Type B pancreatic cell (in vitro differentiated cells): ENCODE measurements at places on chromosomes 12 and 14.
A peak's percentile ranks its signal among the peaks of the same experiment; 100 is the strongest.

DNA sequence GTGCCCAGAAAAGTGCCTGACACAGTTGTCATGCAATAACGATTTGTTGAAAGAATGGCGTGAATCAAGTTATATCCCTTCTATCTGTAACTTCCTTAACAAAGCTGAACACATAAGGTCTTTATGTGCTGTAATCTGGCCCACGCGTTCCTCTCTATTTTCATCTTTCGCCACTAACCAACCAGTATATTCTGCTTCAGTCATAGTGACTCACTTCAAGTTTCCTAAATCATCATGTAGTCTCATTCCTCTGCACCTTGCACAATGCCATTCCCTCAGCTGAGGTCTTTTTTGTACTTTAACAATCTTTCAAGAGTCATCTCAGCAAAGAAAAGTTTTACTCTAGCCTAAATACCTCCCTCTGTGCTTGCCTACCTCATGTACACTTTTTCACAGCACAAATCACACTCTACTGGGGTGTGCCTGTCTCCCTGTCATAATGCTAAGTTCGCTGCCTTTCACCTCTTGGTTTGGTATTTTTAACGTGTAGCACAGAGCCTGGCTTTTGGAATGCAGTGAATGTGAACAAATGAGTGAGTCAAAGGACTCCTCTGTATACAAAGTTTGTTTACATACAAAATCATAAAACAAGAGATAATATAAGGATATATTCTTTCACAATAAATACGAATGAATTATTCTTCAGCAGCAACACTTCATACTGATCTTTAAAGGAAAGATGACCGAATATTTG, 2.9 kb upstream of the CMAS start:
- DNase-seq = no peak

GRCh38 chr12:113137861-113138783, 2.6 kb upstream of the RASAL1 start:
- no peak for DNase-seq

- no peak for DNase-seq
These were observed 37.0 kb downstream of the BTG1 start for GRCh38 chr12:92108651-92109050.

GRCh38 chr12:82671673-82672195, 15.0 kb upstream of the TMTC2 start:
- no peak for DNase-seq

- DNase-seq = no peak
These were observed 146.2 kb upstream of the PWP1 start for GRCh38 chr12:107539196-107539939.

DNA sequence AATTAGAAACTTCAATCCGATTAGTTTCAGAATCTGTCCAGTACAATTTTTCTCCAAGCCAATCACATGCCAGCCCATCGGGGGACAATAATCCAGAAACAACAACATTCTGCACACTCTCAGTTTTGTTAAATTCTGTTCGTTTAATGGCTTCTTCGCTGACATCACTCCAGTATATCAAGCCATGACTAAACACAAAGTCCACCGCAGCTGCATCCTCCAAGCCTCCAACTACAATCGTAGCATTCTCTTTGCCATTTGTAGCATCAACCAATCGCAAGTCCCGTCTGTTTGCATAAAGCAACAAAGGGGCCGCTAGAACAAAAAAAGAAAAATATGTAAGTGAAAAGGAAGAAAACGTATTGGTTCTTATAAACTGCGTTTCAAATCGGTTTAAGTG, 22.5 kb downstream of the LRP6 start:
- DNase-seq = no peak

DNA sequence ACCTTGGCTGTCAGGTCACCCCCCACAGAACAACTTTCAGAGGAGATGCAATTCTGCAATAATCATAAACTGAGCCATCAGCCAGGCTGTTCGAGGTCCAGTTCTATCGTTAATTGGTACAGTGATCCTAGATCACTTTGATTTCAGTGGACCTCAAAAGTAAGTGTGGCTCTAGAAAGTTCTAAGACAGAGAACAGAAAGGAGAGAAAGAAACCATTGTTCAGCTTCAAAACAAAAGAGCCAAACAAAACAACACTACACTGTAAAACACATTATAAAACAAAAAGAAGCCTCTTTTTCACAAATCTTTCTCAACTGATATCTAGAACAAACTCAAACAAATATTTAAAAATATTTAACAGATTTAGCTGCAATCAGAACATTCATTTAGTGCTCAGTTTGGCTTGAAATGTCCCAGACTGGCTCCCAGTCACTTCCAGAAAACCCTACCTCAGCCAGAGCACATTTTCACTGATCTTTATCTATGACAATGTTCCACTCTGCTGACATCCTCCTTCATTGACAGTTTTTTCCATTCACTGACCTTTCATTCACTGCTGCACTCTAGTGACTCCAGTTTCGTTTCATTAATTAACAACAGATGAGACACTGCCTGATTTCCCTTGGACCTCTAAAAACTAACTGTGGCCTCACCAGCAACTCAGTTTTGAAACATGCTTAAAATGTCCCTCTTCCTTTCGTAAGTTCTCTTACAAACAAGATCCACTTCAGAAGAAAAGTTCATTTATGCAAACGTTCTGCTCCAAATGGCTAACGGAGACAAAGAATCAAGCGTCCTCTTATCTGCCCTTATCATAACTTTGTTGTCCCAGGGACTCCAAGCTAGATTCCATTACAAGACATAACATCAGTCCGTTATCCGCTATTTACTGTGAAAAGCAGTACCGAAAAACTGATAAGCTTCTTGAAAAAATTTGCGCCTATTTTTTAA, 56.8 kb downstream of the DUSP16 start:
- DNase-seq = no peak

GRCh38 chr12:101616027-101616494, 21.3 kb downstream of the MYBPC1 start:
- no peak for DNase-seq

DNA sequence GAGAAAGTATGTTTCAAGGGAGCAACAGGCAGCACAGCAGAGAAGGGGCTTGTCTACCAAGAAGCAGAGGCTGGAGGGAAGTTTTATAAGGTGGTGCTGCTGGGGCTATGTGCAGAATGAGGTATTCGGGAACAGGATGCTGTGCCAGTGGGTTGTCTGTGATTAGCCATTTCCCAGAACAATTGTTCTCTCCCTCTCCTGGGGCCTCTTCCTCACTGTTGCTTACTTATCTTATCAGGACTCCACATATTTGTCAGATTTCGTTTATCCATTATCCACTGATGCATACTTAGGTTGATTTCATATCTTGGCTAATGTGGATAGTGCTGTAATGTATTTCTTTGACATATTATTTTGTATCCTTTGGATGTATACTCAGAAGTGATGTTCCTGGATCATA, 195.1 kb upstream of the RTL1 start:
- no peak for DNase-seq

DNA sequence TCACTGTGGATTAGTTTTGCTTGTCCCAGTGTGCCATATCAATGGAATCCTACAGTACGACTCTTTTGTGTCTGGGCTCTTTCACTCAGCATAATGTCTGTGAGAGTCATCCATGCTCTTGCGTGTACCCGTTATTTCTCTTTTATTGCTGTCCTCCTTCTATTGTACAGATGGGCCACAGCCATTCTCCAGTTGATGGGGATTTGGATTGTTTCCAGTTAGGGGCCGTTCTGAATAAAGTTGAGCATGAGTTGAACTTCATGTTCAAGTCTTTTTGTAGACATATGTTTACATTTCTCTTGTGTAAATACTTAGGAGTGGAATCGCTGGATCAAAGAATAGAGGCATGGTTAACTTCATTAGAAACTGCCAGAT, 38.3 kb downstream of the MYO1H start:
- DNase-seq = no peak

- DNase-seq = no peak
These were observed 38.9 kb downstream of the SFSWAP start for GRCh38 chr12:131749618-131750315.

- DNase-seq = no peak
These were observed 17.9 kb downstream of the SRGAP1 start for GRCh38 chr12:63862187-63862968.

GRCh38 chr14:89256283-89256682, 160.8 kb downstream of the FOXN3 start:
- DNase-seq = no peak

DNA sequence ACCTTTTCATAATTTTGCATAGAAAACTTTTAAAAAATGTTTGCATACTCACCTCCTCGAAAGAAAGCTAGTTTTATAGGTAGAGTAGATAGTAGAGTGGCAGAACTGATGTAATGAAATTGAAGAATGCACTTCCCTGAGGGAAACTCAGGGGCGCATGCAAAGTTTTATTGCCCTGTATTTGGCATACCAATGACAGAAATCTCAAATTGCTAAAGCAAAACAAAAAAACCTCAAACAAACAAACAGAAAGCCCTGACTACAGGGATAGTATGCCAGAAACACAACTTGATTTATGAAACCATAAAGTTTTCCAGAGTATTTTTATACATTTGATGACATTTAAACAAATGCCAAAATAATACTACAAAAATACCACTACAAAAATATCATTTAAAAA, 1.8 kb downstream of the RASSF9 start:
- no peak for DNase-seq

DNA sequence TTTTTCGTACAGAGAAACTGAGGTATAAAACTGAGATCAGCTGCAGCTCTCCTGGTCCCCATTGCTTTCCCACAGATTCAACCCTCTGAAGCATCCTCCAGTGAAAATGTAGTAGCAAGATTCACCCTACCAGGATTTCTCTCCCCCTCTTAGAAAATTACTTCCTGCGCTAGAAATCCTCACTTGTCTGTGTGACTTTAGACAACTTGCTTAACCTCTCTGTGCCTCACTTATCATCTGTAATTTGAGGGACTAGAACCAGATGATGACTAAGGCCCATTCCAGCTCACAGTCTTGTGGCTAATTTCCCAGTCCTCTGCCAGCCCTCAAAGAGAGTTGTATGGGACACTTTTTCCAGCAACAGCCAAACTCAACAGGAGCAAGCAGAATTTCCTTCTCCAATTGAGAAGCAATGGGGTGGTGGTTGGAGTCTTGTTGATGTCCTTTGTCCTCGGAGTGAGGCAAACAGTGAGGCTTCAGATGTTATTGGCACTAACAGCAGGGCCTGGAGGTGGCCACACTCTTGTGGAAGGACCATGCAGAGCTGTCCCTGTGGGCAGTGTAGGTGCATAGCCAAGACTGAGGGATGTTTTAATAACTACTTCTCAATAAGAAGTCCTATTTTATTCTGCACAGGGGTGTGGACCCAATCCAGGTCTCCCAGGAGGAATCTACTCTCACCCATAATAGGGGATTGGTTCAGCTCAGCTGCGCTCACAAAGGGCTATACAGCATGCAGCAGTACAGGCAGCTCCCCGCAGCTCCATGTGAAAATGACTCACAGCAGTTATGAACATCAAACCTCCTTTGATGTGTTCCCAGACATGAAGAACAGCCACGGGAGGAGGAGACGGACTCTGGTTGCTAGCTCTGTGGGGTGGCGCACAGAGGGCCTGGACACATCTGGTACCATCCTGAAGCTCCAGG, 200.1 kb downstream of the DAD1 start:
- DNase-seq = no peak

- peak; percentile 75 for DNase-seq
These were observed at the start of gene ATXN2 for GRCh38 chr12:111598637-111599452. Gene ATXN2 (minus strand): TSS chr12:111599315. CDS start chr12:111599034, 281 bp downstream.

- DNase-seq = no peak
These were observed 35.2 kb downstream of the UBE3B start for GRCh38 chr12:109512608-109513007.

GRCh38 chr14:49314737-49315136, 271.4 kb downstream of the RPS29 start:
- DNase-seq = no peak

DNA sequence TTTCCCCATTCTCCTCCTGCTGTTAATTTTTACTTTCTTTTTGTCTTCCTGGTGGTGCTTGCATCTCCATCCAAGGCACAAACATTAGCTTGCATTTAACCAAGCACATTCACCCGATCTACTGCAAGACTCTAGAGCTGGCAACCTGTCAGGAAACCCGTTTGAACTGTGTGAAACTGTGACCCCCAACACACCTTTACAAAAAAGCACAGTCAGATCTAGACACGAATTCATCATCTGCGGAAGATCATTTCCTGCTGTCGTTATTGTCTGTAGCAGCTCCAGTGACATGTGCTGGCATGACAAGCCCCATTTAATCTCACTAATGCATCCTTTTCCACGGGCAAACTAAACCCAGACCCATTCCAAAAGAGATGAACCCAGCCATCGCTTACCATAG, 340.5 kb downstream of the VRK1 start:
- DNase-seq = no peak

DNA sequence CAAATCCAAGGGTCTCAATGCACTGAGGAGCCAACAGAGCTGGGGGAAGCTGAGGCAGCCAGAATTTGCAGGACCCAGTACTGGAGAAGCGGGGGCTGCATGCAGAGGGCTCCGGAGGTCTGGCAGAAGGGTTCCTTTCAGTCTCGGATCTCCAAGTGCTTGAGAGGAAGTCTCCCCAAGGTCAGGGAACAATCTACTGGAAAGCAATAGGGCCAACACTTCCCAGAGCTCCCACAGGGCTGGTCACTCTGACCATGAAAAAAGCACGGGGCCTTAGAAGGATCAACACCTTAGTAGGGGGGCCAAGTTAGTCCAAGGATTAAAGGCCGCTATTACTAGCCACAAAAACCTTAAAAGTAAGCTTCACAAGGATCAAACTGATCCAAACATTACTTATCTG, 31.7 kb downstream of the SPPL3 start:
- no peak for DNase-seq

DNA sequence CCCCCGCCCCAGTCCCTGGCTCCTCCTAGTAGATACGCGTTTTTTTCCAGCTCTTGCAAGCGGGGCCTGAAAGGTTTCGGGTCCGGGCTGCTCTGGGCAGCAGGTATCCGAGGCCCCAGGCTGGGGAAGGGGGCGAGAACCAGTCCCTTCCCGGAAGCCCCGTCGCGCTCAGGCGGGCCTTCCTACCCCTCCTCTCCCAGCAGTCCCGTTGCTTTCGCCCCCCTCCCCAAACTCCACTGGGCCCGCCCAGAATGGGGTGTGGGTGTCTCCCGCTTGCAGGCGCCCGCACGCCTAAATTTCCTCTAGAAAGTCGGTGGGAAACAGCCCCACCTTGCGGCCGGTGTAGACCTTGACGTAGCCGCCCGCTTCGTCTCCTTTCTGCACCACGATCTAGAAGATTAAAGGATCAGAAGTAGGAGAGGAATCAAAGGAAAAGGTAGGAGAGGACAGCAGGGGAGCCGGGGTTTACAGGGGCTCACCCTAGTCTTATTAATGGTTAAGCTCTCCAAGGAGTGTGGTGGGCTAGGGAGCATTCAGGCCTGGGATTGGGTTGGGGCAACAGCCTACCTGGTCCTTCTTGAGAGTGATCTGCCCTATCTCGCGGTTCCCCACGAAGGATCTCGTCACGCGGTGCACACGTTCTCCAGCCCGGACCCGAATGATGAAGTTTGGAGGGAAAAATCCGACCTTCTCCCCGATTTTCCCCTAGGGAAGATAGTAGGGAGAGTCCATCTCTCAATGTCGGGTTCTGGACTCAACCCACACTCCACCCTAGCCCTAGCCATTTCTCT, 7.3 kb downstream of the STAC3 start:
- no peak for DNase-seq

GRCh38 chr14:100131181-100131580, 28.3 kb downstream of the DEGS2 start:
- no peak for DNase-seq

GRCh38 chr12:104957719-104958000, 430 bp downstream of the SLC41A2 start:
- no peak for DNase-seq

GRCh38 chr12:27535318-27535717, 11.3 kb downstream of the PPFIBP1 start:
- no peak for DNase-seq
